Left kidney (tissue), 8 donors: ENCODE measurements at places on chromosomes 5 and 9. TPM values are rescaled to one million over a fixed set of nuclear protein-coding genes. Genes with fewer than 3 reads are reported as not detected.

The IL7R gene
- polyA plus RNA-seq = 0.45 TPM

The GALNT12 gene
- 9.2 TPM for polyA plus RNA-seq

The LTC4S gene
- 1.7 TPM for polyA plus RNA-seq

DNA sequence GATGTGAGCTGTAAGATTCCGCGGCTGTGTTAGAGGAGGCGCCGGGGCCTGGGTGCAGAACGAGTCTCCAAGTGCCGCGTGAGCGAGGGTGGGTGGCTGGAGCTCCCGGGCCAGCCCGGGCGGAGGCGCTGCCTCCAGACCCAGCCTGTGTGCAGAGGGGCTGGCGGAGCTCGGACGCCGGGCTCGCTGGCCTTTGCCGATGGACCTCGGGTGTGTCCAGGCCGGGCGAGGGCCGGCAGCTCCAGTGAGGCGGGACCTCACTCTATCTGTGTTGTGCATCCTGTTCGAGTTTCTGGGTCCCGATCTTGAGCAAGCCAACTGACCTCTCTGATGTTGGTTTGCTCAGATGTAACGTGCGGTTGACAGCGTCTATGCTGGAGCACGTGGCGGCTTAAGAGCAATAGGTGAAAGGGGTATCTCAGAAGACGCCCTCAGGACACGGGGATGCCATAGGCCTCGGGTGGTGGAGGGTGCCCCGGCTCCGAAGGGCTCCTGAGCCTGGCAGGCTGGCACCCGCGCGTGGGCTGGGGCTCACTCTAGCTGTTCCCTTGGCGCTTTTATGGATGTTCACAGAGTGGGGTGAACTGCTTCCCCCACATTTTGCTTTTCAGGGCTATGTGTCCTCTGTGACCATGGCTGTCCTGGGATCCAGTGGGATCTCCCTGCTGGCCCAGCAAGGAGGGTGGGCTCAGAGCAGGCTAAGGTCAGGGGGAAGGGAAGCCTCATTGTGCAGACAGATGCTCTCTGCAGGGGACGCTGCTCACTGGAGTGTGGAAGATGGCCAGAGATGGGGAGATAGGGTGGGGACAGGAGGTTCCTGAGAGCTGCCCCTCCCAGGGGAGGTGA lies 69.8 kb downstream of the MRPL36 start:
- DNase-seq = no peak
